ENCODE measurements at places on chromosomes 12 and 14.
A peak's percentile ranks its signal among the peaks of the same experiment; 100 is the strongest.

GRCh38 chr14:96512602-96513397 lies 10.6 kb downstream of the PAPOLA start:
- no peak for DNase-seq

- no peak for DNase-seq
These were observed 16.1 kb downstream of the AICDA start for GRCh38 chr12:8596561-8596960.

- DNase-seq = no peak
These were observed 40.2 kb upstream of the RASSF3 start for GRCh38 chr12:64569923-64570691.

DNA sequence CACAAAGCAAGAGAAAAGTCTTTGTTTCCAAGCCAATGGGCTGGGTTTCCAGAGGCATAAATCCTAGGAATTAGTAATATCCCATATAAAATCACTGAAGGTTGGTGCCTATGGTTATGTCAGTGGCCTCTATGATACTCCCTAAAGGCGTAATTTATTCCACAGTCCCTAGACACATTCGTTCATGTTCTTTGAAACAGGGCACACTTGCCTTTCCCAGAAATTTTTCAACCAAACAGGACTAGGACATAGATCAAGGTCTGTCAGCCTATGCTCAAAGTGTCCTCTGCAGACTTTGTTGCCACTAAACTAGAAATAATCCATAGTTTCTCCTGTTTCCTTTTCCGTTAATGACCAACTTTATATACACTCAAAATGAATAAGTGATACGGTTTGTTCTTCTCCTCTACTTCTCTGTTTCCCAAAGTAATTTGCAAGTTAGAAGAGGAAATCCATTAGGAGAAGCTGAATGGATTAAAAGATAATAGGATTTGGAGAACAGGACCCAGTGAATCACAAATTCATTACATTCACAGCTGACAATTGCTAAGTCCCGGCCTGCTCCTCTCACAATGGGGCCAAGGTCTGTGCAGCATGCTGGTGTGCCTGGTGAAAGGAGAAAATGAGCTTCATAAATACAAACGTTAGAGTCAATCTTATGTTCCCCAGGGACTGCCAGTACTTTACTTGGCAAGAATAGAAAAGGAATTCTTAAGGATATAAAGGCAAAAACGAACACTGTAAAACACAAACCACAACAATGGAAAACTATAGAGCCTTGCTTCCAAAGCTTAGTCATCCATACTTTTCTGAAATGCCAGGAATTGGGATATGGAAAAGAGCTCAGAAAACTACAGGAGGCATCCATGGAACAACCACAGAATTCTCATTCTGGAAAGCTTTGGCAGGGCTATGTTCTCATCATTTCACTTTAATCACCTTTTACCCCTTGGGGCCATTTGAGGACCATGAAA lies 966.2 kb downstream of the NRXN3 start:
- DNase-seq = peak; percentile 39

GRCh38 chr14:77204907-77205306 lies 23.3 kb downstream of the TMEM63C start:
- no peak for DNase-seq
